ENCODE measurements at places on chromosomes 1 and 21.

- DNase-seq: no peak
Measured at GRCh38 chr1:32126770-32127169, 18.9 kb downstream of the KPNA6 start.

DNA sequence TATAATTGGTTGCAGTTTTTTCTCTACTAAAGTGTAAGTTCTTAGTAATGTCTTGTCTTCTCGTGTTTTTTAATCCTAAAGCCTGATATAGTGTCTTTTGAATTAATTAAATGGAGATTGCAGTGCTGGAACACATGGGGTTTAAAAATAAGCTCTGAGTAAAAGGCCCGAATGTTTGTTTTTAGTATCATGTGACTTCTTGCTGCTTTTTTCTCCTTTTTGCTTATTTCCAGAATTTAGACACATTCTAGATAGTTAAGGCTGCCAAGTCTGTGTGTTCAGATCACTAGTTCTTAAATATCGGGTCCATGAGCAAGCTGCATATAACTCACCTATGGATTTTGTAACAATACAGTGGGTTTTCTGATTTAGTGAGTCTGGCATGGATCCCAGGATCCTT lies 27.5 kb downstream of the KCTD3 start:
- no peak for DNase-seq

- DNase-seq: no peak
Measured at GRCh38 chr1:93239863-93240262, 59.3 kb downstream of the CCDC18 start.

- DNase-seq: no peak
Measured at GRCh38 chr21:38668067-38668466, 137.7 kb upstream of the ETS2 start.

DNA sequence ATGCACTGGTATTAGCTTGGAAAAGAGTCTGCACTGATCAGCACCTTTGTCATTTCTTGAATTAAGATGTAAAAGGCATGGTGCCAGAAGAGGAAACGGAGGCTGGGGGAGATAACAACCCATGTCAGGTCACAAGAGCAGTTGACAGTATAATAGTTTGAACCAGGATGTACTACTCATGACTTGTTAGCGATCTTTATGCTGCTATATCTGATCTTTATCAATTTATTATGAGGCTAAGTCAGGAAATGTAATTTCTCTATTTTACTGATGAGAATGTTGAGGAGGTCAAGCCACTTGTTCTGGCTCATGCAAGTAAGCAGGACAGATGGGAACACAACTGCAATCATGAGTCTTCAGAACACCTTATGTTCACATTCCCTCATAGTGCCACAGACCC lies 41.4 kb downstream of the RGS5 start:
- DNase-seq: no peak

DNA sequence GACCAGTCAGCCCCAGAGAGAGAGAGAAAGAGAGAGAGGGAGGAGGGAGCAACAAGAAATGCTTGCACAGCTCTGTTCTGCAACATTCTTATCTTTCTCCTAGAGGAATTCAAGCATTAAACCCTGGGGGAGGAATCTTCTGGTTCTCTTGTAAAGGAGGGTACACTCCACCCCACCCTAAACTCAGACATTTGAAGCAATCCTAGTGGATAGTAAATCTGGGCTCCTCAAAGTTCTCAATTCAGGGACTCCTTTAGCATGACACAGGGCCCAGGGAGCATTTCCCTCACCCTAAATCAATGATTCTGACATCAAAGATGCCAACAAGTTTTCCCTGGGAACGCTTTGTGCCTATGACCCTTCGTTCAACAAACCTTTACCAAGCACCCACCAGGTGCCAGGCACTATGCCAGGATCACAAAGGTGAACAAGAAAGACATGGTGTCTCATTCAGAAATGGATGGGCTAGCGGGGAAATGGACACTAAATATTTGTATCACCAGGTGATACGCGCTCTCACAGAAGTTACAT lies 11.9 kb upstream of the CAPN2 start:
- DNase-seq: no peak

- no peak for DNase-seq
Measured at GRCh38 chr1:81738875-81739274, 61.9 kb upstream of the ADGRL2 start.
